ENCODE measurements at places on chromosomes 11 and 22. TPM values are rescaled to one million over a fixed set of nuclear protein-coding genes. Genes with fewer than 3 reads are reported as not detected.

- no peak for DNase-seq
These were observed 564.8 kb downstream of the MIAT start for GRCh38 chr22:27222178-27222577.

The C11orf97 gene
- total RNA-seq, result not detected

DNA sequence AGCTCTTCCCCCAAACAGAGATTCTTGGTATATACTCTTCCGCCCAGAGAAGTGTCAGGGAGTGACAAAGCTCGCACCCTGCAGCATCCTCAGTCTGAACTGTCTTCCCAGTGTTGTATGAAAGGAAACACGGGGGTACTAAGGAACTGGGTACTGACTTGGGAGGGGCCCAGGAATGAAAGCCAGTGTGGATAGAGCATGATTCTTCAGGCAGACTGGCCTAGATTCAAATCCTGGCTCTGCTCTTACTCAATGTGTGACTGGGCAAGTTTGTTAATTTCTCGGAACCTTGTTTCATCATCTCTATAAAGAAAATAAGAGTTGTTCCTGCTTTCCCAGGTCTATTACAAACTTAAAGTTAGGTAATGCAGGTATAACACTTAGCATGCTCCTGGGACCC lies 266.0 kb upstream of the NARS2 start:
- DNase-seq, result no peak

DNA sequence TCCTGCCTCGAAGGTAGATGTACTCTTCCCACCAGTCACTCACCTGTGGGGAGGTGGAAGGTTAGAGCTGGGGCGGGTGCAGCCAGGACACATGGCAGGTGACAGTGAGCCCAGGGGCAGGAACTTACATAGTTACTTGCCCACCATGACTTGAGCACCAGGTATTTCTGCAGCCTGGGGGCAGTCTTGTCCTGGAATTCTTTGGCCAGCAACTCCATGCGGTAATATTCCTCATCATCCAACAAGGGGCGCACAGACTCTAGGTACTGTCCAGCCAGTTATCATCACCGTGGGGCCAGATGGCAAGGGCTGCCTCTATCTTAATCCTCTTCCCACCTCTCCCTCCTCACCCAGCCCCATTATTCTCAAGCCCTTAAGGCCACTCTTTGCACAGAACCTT lies 2.2 kb downstream of the CPT1B start:
- DNase-seq, result peak; percentile 74

The SC5D gene
- 151 TPM for total RNA-seq

GRCh38 chr22:25351631-25352293 lies 132.3 kb downstream of the CRYBB2 start:
- no peak for DNase-seq

The SPTY2D1 gene
- 10.8 TPM for total RNA-seq

DNA sequence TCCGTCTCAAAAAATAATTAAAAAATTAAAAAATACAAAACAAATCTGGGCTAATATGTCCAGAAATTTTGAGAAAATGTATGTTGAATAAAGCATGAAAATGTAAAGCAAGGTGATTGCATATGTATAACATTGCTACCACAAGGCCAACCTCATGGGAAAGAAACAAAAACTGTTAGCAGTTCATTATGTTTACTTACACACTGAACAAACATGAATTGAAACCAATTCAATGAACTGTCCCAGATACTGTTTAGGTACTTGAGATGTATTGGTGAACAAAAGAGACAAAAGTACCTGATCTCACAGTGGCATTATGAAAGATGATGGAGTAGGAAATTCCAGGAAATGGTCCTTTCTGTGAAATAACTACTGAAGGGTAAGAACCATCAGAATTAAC lies 43.8 kb upstream of the IGLL5 start:
- no peak for DNase-seq

GRCh38 chr11:110371084-110371483 lies 58.7 kb upstream of the FDX1 start:
- DNase-seq, result no peak

- DNase-seq, result no peak
These were observed 1239.2 kb downstream of the FAM181B start for GRCh38 chr11:81494431-81494830.

DNA sequence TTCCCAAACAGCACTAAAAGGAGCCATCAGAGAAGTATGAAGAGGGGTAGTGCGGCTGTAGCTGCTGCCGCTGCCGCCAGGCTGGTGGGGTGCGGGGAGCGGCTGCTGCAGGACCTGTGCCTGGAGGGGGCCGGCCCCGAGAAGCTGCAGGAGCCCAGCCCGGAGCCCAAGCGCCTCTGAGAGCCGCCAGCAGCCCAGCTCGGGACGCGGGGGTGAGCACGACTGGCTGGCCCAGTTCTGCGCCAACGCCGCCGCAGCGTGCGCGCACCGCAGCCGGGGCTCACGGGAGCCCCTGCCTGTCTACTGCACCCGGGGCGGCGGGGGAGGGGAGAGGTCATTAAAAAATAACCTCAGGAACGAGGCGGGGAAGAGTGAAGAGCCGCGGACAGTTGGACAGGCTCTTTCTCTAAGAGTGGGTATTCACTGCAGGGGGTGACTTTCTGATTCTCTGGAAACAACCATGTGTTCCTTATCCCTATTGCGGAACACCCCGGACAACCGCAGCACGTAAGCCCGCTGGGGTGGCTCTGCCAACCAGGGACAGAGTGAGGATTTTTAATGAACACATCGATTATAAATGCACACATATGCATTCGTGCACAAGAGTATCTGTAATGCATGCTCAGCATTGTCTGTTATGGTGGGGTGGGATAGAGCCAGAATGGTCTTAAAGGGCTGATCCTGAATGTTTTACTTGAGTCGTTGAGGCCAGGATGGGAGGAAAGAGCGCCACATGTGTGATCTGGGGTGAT lies 453 bp downstream of the GAS2 start:
- DNase-seq, result peak; percentile 76

The ARL2 gene
- total RNA-seq, result 221 TPM

The CCDC88B gene
- total RNA-seq, result 9.9 TPM
